Aorta (tissue), 5 donors: ENCODE measurements at places on chromosomes 3 and 15. TPM values are rescaled to one million over a fixed set of nuclear protein-coding genes. Genes with fewer than 3 reads are reported as not detected.

DNA sequence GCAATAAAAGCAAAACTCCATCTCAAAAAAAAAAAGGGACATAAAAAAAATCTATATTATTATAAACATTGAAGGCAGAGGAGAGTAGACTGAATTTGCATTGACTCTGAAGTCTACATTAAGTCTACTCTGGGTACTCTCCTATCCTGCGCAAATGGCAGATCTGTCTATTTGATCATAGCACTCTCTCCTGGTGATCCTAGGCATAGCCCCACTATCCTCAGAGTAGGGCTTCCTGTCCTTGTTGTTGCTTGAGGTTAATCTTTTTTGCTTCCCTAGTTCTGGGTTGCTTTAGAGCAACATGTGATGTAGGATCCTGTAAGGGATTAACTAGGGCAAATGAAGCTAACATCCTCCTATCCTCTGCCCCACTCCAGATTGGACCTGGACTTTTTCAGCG, 82.1 kb upstream of the LRRFIP2 start:
- no peak for DNase-seq
- H3K36me3 ChIP-seq = no peaks in the 10 kb centered on the region
- H3K27ac ChIP-seq = no peak overlapping the region
- H3K4me1 ChIP-seq = no peaks in the 10 kb centered on the region
- H3K27me3 ChIP-seq = no peaks in the 10 kb centered on the region

DNA sequence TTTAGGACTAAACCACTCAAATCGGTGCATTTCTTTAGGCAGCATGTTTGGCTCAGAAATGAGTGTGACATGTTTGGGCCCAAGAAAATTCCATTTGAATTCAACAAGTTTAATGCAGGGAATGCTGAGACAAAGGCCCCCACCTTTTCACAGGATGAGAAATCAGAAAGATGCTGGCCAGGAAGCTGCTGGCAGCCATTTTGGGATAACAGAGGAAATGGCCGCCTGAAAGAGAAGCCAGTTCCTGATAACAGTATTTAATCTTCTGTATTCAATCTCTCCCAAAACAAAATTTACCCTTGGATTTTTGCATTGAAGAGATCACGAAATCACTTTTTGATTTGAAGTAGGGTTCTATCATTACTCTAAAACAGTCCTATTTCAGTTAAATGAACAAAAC, 350.9 kb downstream of the SLC9A9 start:
- no peaks in the 10 kb centered on the region for H3K27me3 ChIP-seq
- H3K4me1 ChIP-seq = no peaks in the 10 kb centered on the region
- no peak overlapping the region for H3K4me3 ChIP-seq
- DNase-seq = no peak
- H3K27ac ChIP-seq = no peak overlapping the region
- H3K36me3 ChIP-seq = no peaks in the 10 kb centered on the region

DNA sequence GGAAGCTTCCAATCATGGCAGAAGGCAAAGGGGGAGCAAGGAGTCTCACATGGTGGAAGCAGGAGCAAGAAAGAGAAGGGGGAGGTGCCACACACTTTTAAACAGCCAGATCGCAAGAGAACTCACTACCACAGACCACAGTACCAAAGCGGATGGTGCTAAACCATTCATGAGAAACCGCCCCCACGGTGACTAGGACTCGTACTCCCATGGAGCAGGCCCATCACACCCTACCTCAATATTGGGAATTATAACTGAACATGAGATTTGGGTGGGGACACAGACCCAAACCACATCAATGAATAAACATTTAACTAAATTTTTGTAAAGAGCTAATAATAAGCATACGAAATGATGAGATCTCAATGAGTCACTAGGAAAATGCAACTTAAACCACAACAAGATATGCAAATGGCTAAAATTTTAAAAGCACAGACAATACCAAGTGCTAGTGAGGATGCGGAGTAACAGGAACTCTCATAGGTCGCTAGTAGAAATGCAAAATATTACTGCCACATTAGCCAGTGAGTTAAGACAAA, 10.0 kb downstream of the MRPS25 start:
- no peaks in the 10 kb centered on the region for H3K4me1 ChIP-seq
- no peak for DNase-seq
- no peak overlapping the region for H3K4me3 ChIP-seq
- no peaks in the 10 kb centered on the region for H3K27me3 ChIP-seq
- H3K36me3 ChIP-seq = peaks cover 12% of the 10 kb centered on the region

GRCh38 chr3:149702691-149703441, 45.0 kb upstream of the WWTR1 start:
- no peaks in the 10 kb centered on the region for H3K36me3 ChIP-seq
- no peaks in the 10 kb centered on the region for H3K27me3 ChIP-seq
- no peak for DNase-seq
- no peak overlapping the region for H3K27ac ChIP-seq
- H3K4me3 ChIP-seq = no peak overlapping the region

GRCh38 chr3:16461463-16462245, 51.8 kb downstream of the RFTN1 start:
- no peak overlapping the region for H3K4me3 ChIP-seq
- no peaks in the 10 kb centered on the region for H3K27me3 ChIP-seq
- no peak overlapping the region for H3K27ac ChIP-seq
- H3K36me3 ChIP-seq = no peaks in the 10 kb centered on the region

DNA sequence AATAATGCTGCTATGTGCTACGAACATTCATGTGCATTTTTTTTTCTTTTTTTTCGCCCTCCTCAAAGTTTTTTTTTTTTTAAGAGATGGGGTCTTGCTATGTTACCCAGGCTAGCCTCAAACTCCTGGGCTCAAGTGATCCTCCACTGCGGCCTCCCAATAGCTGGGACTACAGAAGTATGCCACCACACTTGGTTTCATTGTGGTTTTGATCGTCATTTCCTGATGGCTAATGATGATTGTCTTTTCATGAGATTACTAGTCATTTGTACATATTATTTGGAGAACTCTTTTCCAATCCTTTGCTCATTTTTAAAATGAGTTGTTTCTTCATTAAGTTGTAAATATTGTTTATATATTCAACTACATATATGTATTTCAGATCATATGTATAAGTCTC, 48.8 kb downstream of the FBXO22 start:
- H3K4me1 ChIP-seq = no peaks in the 10 kb centered on the region
- no peaks in the 10 kb centered on the region for H3K36me3 ChIP-seq
- no peak for DNase-seq
- no peaks in the 10 kb centered on the region for H3K27me3 ChIP-seq
- no peak overlapping the region for H3K27ac ChIP-seq
- H3K4me3 ChIP-seq = no peak overlapping the region

The IFT57 gene
- polyA plus RNA-seq = 53.0 TPM

The PDZRN3 gene
- 42.6 TPM for polyA plus RNA-seq

The TMEM41A gene
- polyA plus RNA-seq = 8.8 TPM

The CCR8 gene
- polyA plus RNA-seq = not detected
